ENCODE measurements at places on chromosomes 1 and 21.

DNA sequence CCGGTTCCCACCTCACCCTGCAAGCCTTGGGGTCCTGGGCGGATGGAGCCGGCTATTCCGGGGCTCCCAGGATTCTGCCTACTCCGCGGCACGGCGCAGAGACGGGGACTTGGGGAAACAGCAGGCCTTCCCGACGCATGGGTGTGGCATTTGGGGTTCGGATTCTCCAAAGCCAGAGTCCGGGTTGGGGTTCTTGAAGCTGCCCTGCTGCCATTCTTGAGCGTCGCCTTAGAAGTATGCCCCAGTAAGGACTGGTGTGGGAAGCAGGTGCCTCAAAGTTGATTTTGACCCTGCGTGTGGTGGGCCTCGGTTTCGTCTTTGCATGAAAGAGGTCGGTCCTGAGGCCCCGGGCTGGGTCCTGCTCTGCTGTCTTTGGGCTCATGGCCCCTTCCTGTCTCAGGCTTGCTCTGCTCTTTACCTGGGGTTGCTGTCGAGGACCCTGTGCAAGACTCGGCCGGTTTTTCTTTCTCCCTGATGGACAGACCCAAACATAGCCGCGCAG, 696 bp downstream of the GUK1 start:
- peak; percentile 26 for DNase-seq

GRCh38 chr1:213227458-213227857, 176.4 kb downstream of the RPS6KC1 start:
- no peak for DNase-seq

DNA sequence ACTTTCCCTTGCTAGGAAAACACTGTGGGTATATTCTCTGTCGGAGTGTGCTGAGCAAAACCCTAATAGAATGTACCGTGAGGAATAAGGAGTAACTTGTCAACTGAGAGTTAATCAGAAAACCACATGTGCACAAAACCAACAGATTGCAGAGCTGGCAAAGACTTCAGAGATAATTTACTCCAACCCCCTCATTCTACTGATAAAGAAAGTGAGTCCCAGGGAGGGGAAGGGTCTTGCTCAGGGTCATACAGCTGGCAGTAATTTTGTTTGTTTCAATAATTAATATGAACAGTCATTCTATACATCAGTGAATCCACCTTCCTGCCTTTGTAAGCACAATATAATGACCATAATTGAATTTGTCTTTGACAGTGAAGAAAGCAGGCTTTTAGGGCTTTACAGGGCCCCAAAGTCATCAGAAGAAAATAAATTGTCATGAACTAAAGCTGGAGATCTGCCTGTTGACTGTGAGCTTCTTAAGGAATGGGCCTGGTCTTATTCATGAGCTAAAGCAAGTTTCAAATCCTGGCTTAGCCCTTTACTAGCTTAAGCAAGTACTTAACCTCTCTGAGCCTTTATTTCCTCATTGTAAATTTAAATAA, 67.2 kb upstream of the HOOK1 start:
- DNase-seq = no peak

DNA sequence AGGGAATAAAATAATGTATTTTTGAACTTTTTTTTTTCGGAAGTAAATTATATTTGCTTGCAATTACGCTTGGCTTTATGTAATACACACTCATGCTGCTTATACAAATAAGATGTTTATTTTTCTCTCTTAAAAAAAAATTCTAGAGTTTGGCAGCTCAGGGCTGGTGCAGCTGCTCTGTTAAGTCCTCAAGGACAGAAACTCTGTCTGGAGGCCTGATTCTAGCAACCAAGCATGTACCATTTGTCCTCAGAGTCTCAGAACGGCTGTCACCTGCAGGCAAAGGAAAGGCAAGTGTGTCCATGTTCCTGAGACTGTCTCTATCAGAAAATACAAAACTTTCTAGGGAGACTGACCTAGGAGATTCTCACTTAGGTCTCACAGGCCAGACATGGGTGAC, 23.2 kb upstream of the CLDN17 start:
- no peak for DNase-seq

GRCh38 chr1:231264642-231265041, 23.6 kb downstream of the GNPAT start:
- DNase-seq = no peak

DNA sequence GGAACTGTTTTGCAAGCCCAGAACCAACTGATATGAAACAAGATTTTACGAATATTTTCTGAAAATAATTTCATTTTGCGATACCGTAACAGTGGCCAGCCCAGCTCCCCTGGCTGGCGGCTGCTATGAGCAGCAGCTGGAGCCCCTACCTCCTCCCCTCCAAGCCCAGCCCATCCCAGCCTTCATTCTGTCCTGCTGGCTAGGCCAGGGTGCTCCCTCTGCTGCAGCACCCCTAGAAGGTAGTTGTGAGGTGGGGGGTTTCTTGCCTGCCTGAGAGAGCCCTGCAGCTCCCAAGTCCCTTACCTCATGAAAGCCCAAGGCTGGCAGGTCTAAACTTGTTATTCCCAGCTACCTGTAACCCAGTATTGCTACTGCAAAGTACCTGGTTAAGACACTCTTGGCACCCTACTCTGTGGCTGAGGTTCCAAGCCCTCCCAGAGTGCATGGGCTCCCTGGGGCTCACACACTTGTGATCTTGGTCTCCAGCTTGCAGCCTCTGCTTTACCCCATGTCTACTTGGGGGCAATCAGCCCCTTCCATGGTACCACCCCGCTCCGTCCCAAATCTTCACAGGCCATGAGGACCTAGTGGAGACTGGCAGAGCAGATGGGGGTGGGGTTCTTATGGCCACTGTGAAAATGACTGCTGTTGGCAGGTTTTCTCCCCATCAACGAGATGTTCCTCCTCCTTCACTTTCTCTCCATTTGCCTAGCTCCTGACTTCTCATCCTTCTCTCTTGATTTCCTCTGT, 239.8 kb downstream of the TRABD2B start:
- no peak for DNase-seq

- no peak for DNase-seq
These were observed 549.9 kb downstream of the PTPRU start for GRCh38 chr1:29786195-29786594.

DNA sequence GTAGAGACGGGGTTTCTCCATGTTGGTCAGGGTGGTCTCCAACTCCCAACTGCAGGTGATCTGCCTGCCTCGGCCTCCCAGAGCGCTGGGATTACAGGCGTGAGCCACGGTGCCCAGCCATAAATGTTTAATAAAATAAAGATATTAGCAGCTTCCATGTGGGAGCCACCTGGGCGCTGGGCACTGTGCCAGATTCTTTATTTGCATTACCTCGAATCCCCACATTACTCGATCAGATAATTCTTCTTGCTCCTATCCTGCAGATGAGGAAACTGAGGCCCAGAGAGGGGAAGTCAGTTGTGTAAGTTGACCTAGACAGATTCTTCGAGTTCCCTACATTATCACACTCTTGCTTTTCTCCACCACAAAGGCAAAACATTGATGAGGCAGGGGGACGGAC, 24.9 kb upstream of the TENT5B start:
- DNase-seq = no peak

DNA sequence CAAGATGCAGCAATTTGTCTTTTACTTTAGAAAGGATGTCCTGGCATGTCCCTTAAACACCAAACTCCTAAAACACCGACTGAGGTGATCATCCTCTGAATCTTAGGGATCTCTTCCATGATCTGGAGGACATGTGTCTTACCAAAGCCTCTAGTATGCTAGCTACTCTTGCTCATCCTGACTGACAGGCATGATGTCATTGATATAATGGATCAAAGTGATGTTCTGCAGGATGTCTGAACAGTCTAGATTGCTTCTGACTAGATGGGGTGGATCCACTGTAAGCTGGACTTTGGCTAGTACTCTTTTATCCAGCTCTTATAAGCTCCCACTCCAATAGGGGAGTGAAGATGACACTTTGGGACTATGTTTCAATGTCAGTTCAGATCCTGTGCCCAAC, 11.3 kb upstream of the CGN start:
- no peak for DNase-seq

GRCh38 chr1:11178021-11179015, 10.8 kb upstream of the ANGPTL7 start:
- DNase-seq = no peak

DNA sequence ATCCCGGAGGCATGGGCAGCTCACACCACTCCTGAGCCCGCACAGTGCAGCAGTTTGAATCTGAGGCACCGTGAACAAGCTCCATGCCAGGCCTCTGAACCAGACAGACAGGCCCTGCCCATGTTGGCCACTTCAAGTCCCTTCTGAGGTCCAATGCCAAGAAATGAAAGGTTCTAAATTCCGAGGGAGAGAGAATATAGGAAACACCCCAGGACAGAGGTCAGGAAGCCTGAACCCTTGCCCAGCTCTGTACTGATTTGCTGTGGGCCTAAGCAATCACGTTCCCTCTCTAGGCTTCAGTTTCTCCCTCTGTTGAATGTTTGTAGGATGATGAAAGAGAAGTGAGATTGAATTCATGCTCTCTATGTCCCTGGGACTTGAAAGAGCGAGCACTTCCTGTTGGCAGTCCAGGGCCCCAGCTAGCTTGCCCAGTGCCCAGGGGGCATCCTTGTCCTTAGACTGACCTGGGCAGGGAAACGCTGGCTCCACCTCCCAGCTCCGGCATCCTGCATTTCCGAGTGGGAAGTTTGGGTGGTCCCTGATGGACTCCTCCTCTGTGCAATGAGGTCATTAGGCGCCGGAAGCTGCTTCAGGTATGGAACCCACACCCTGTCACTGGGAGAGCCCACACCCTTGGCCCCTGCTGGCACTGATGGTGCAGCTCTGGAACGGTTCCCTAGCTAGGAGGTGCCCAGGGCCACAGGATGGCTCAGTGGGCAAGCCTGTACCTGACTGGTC, 242.4 kb upstream of the TMEM51 start:
- DNase-seq = no peak

DNA sequence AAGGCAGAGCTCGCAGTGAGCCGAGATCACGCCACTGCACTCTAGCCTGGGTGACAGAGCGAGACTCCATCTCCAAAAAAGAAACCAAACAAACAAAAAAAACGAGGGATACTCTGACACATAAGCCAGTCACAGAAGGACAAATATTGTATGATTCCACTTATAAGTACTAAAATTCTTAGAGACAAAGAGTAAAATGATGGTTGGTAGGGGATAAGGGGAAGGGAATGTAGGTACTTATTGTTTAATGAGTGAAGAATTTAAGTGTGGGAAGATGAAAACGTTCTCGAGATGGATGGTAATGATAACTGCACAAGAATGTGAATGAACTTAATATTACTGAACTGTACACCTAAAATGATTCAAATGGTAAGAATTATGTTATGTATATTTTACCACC, 66.7 kb upstream of the GUCA2A start:
- DNase-seq = no peak

- DNase-seq = no peak
These were observed 7.4 kb downstream of the CD48 start for GRCh38 chr1:160704250-160704649.

- DNase-seq = no peak
These were observed 7.0 kb downstream of the TMEM61 start for GRCh38 chr1:54987427-54987826.

- no peak for DNase-seq
These were observed 169.8 kb downstream of the TTLL7 start for GRCh38 chr1:83829106-83829505.

GRCh38 chr21:46131838-46132651, 23.3 kb downstream of the FTCD start:
- no peak for DNase-seq

- no peak for DNase-seq
These were observed 28.2 kb downstream of the CNN3 start for GRCh38 chr1:94898491-94899385.

DNA sequence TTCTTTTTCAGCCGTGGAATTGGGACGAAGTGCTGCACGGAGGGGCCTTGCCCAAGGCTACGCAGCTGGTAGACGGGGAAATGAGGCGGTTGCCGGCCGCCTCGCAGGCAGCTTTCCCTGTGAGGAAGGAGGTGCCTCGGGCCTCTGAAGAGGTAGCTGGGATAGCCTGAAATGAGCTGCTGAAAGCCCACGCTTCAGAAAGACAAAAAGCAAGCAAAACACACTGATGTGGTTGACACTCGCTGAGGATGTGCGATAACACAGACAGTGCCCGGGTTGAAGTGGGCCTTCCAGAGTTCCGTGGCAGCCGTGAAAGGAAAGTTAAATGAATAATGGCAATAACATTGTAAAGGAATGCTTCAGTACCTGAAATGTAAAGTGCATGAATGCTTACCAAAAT, 47.2 kb downstream of the S1PR1 start:
- DNase-seq = no peak

DNA sequence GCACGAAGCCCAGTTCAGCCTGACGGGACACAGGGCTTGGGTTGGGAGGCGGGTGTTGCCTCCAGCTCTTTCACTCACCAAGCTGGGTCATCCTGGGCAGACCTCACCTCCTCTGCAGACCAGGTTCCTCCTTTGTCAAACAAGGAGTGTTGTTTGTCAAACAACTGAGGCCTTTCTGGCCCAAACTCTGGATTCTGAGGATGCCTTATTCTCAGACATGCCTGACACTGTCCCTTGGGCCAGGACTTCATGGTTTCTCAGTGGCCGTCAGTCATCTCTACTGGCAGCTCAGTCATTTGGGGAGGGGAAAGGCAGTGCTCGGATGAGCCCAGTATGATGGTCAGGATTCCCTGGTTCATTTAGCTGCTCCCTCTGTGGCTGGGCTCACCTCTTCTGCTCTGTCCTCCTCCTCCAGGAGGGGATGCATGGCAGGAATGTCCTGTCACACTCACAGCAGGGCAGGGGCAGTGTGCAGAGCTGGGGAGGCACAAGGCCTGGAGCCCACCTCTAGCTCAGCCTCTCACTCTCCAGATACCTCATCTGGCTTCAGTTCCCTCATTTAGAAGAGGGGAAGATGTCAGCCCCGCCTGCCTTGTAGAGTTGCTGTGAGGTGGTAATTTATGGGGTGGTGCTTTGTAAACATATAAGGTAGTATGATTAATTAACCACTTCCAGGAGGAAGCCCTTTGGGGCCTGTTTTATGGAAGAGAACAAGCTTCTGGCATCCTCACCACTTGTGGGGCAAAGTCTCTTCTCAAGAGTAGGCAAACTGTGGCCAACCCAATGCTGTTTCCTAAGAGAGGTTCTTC, 20.6 kb downstream of the SLC2A1 start:
- DNase-seq = no peak

GRCh38 chr1:6848816-6849215, 63.6 kb downstream of the CAMTA1 start:
- DNase-seq = no peak

DNA sequence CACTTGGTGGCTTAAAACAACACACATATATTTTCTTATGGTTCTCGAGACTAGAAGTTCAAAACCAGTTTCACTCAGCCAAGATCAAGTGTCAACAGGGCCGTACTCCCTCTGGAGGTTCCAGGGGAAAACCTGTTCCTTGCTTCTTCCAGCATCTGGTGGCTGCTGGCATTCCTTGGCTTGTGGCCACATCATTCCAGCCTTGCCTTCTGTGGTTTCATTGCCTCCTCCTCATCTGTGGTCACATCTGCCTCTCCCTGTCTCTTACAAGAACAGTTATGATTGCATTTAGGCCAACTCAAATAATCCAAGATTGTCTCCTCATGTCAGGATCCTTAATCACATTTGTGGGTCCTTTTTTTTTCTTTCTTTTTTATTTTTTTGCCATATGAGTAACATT, 240.7 kb upstream of the HOOK1 start:
- DNase-seq = no peak

GRCh38 chr1:183179033-183179432, 7.0 kb upstream of the LAMC2 start:
- no peak for DNase-seq

- DNase-seq = peak; percentile 9
These were observed 53.6 kb downstream of the RPS6KC1 start for GRCh38 chr1:213104604-213105003.

- DNase-seq = no peak
These were observed 33.0 kb downstream of the FOXJ3 start for GRCh38 chr1:42302034-42302433.

All from OCI-LY7 (cell line).